ENCODE measurements at places on chromosomes 12 and 14. TPM values are rescaled to one million over a fixed set of nuclear protein-coding genes. Genes with fewer than 3 reads are reported as not detected.
A peak's percentile ranks its signal among the peaks of the same experiment; 100 is the strongest.

- H3K27me3 ChIP-seq = no peaks in the 10 kb centered on the region
- no peaks in the 10 kb centered on the region for H3K36me3 ChIP-seq
- peaks cover 11% of the 10 kb centered on the region for H3K4me1 ChIP-seq
Measured at GRCh38 chr14:65222440-65222858, 120.1 kb upstream of the MAX start.

- H3K27me3 ChIP-seq = no peaks in the 10 kb centered on the region
- H3K4me1 ChIP-seq = peaks cover 10% of the 10 kb centered on the region
- no peak for DNase-seq
- H3K4me3 ChIP-seq = no peak overlapping the region
Measured at GRCh38 chr12:100984796-100985195, 190.2 kb downstream of the ANO4 start.

- no peak overlapping the region for H3K4me3 ChIP-seq
- H3K4me1 ChIP-seq = no peaks in the 10 kb centered on the region
- no peaks in the 10 kb centered on the region for H3K27me3 ChIP-seq
- no peak for DNase-seq
- no peaks in the 10 kb centered on the region for H3K36me3 ChIP-seq
- H3K27ac ChIP-seq = no peak overlapping the region
Measured at GRCh38 chr12:119406308-119406707, 71.8 kb downstream of the CCDC60 start.

GRCh38 chr12:81998761-81999378 lies 239.7 kb upstream of the PPFIA2 start:
- no peaks in the 10 kb centered on the region for H3K4me1 ChIP-seq
- no peaks in the 10 kb centered on the region for H3K27me3 ChIP-seq
- DNase-seq = no peak

DNA sequence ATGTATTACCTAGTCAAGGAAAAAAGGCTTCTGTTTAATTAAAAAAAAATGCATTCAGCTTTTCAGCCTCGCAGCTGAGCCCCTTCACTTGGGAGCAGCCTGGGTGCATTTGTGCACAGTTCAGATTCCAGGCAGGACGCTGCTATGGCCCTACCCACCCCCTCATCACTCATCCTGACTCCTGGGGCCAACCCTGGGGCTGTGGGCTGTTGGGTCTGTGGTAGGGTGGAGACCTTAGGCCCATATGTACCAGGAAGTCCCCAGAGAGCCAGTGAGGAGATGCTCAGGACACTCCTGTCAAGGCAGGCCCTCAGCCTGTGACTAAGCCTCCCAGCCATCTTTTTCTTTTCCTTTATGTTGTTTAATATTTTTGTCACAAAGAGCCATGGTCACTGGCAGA lies 9.3 kb upstream of the CDCA4 start:
- H3K4me3 ChIP-seq = no peak overlapping the region
- DNase-seq = no peak
- peaks cover 3% of the 10 kb centered on the region for H3K27me3 ChIP-seq
- H3K36me3 ChIP-seq = no peaks in the 10 kb centered on the region
- no peaks in the 10 kb centered on the region for H3K4me1 ChIP-seq
- H3K27ac ChIP-seq = no peak overlapping the region

GRCh38 chr12:121537814-121538698 lies 42.8 kb downstream of the KDM2B start:
- H3K36me3 ChIP-seq = peaks cover 21% of the 10 kb centered on the region
- H3K4me1 ChIP-seq = peaks cover 5% of the 10 kb centered on the region
- DNase-seq = no peak
- H3K27ac ChIP-seq = no peak overlapping the region
- H3K27me3 ChIP-seq = no peaks in the 10 kb centered on the region

- DNase-seq = no peak
- H3K4me1 ChIP-seq = no peaks in the 10 kb centered on the region
- H3K4me3 ChIP-seq = no peak overlapping the region
- no peaks in the 10 kb centered on the region for H3K36me3 ChIP-seq
Measured at GRCh38 chr12:46473634-46474329, 101.2 kb upstream of the SLC38A2 start.

- peaks cover 28% of the 10 kb centered on the region for H3K36me3 ChIP-seq
- DNase-seq = peak; percentile 78
- no peak overlapping the region for H3K27ac ChIP-seq
- no peak overlapping the region for H3K4me3 ChIP-seq
- no peaks in the 10 kb centered on the region for H3K27me3 ChIP-seq
- H3K4me1 ChIP-seq = peaks cover 6% of the 10 kb centered on the region
Measured at GRCh38 chr12:49662998-49663843, 39.9 kb downstream of the PRPF40B start.

DNA sequence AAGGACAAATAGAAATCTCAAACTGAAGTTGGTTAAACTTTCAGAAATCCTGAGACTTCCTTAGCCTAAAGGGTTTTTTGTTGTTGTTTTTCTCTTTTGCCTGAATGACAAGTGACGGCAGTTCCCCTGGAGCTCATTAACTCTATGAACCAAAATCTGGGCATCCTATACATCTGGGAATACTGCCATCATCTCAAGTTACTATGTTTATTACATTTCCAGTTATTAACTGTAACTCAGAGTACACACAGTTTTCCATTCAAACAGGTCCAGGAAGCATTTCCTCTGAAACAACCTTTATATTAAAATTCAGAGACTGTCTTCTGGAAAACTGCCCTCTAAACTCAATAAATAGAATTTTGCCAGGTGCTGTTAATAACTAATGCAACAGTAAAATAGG lies 55.6 kb upstream of the CDKL1 start:
- H3K27ac ChIP-seq = no peak overlapping the region
- peaks cover 22% of the 10 kb centered on the region for H3K36me3 ChIP-seq
- no peak for DNase-seq
- no peaks in the 10 kb centered on the region for H3K4me1 ChIP-seq
- H3K4me3 ChIP-seq = no peak overlapping the region

GRCh38 chr12:88067301-88067700 lies 38.1 kb upstream of the C12orf50 start:
- no peak overlapping the region for H3K27ac ChIP-seq
- no peak for DNase-seq
- H3K36me3 ChIP-seq = no peaks in the 10 kb centered on the region
- H3K4me1 ChIP-seq = no peaks in the 10 kb centered on the region
- no peaks in the 10 kb centered on the region for H3K27me3 ChIP-seq

DNA sequence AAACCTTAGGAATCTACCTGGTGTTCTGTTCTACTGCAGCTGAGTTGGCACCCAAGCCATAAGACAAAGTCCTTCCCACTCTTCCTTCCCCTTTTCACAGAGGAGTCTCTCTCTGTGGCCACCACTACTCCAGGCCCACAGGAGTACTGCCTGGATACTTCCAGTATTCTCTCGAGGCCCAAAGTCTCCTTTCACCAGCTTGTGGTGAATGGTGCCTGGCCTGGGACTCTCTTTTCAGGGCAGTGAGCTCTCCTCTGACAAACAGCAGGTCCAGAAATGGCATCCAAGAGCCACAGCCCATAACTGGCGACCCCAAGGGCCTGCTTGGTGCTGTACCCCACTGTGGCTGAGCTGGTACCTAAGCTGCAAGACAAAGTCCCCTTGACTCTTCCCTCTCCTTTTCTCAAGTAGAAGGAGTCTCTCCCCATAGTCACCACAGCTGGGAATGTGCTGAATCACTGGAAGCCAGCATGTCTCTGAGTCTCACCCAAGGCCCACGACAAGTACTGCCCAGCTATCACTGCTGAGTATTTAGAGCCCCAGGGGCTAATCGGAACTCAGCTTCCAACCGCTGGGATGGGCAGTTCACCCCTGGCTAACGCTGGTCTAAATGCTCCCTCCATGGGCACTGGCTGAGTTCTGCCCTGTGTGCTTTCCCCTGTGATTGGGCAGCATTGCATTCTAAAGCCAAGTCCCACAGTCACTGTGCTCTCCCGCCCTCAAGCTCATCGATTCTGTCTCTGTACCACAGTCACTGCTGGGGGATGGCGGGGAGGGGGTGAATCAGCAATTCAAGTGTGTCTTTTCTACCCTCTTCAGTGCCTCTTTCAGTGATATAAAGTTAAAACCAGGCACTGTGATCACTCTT lies 6.1 kb downstream of the A2ML1 start:
- no peak overlapping the region for H3K4me3 ChIP-seq
- no peak overlapping the region for H3K27ac ChIP-seq
- peaks cover 21% of the 10 kb centered on the region for H3K36me3 ChIP-seq
- DNase-seq = peak; percentile 63
- no peaks in the 10 kb centered on the region for H3K27me3 ChIP-seq
- no peaks in the 10 kb centered on the region for H3K4me1 ChIP-seq

GRCh38 chr12:122980183-122981035 lies at the start of gene ARL6IP4:
TSS of gene ARL6IP4 (plus strand) at chr12:122980681. CDS start at chr12:122981140, 459 bp downstream.
- peak within 1 kb of the TSS; percentile 93 for H3K4me3 ChIP-seq
- H3K27me3 ChIP-seq = no peaks in the 10 kb centered on the region
- peaks cover 8% of the 10 kb centered on the region for H3K4me1 ChIP-seq
- H3K27ac ChIP-seq = no peak within 1 kb of the TSS

GRCh38 chr14:36339816-36340215 lies 19.4 kb upstream of the MBIP start:
- H3K4me1 ChIP-seq = no peaks in the 10 kb centered on the region
- DNase-seq = no peak
- no peaks in the 10 kb centered on the region for H3K36me3 ChIP-seq
- no peak overlapping the region for H3K4me3 ChIP-seq
- no peaks in the 10 kb centered on the region for H3K27me3 ChIP-seq

DNA sequence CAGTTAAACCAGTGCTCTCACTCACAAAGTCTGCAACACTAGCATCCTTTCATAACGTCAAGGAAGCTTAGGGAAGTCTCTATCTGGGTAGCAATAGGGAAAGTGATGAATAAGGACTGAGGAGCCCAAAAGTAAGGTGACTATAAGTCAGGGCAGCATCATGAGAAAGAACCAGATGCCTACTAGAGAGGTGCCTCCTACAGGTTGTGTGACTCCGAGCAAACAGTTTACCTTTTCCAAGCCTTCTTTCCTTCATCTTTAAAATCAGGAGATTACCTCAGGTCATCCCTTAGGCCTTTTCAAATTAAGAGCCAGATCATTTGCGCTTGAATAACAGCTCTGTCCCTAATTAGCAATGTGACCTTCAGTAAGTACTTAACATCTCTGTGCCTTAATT lies 40.2 kb downstream of the RTN1 start:
- no peak overlapping the region for H3K27ac ChIP-seq
- H3K4me3 ChIP-seq = no peak overlapping the region
- H3K27me3 ChIP-seq = no peaks in the 10 kb centered on the region
- no peak for DNase-seq
- H3K36me3 ChIP-seq = no peaks in the 10 kb centered on the region
- no peaks in the 10 kb centered on the region for H3K4me1 ChIP-seq

- H3K27ac ChIP-seq = no peak overlapping the region
- no peaks in the 10 kb centered on the region for H3K4me1 ChIP-seq
- no peaks in the 10 kb centered on the region for H3K27me3 ChIP-seq
- no peak overlapping the region for H3K4me3 ChIP-seq
Measured at GRCh38 chr12:105218434-105218833, 17.5 kb downstream of the APPL2 start.

DNA sequence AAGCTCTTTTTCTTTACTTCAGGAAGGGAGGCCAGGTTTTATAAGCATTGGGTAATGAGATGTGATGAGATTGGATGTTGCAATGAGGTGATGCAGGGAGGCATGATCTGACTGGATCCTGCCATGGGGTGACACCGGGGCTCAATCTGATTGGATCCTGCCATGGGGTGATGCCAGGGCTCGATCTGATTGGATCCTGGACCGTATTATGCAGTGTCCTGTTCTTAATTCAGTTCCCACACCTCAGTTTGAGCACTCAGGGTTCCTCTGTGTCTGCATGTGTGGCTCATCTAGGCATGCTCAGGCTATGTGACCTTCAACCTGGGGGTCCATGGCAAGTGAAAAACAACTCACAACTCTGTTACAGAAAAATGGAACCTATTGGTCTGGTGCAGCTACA lies 166.4 kb downstream of the SLC15A4 start:
- no peaks in the 10 kb centered on the region for H3K36me3 ChIP-seq
- H3K27ac ChIP-seq = no peak overlapping the region
- DNase-seq = no peak
- H3K4me1 ChIP-seq = no peaks in the 10 kb centered on the region
- no peaks in the 10 kb centered on the region for H3K27me3 ChIP-seq

DNA sequence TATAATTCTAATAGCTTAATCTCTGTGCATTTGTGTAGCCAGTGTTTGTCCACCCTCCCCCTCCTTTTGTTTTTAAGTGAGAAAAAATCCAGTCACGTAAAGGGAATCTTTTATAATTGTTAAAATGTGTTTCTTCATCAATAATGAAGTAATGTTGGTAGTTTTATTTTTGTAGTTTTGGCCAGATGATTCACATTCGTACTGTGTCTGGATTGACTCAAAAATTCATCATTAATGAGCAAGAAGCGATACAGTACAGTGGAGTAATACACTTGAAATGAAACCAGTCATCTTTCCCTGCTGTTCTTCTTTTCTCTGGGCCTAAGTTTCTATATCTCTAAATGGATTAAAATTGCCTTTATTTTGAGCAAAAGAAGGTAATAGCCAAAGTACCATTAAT lies 86.5 kb downstream of the SRGAP1 start:
- H3K4me1 ChIP-seq = no peaks in the 10 kb centered on the region
- no peak for DNase-seq
- H3K27me3 ChIP-seq = no peaks in the 10 kb centered on the region
- H3K27ac ChIP-seq = no peak overlapping the region

GRCh38 chr12:43347026-43347425 lies 205.0 kb downstream of the ADAMTS20 start:
- peaks cover 29% of the 10 kb centered on the region for H3K36me3 ChIP-seq
- DNase-seq = no peak
- H3K4me1 ChIP-seq = no peaks in the 10 kb centered on the region

DNA sequence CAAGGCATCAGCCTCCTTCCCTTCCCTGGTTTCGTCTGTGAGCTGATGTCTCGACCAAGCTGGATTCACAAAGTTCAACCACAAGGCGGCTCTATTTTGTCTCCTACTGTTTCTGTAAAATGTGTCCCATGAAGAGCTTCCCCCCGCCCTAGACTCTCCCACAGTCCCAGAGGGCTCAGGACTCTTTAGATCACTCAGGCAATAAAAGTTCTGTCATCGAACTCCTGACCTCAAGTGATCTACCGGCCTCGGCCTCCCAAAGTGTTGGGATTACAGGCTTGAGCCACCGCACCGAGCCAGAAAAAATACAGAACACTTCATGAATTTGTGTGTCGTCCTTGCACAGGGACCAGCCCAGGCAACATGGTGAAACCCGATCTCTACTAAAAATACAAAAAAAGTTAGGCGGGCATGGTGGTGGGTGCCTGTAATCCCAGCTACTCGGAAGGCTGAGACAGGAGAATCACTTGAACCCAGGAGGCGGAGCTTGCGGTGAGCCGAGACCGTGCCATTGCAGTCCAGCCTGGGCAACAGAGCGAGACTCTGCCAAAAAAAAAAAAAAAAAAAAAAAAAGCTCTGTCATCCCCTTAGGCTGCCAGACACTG lies 149.4 kb downstream of the BCL11B start:
- no peak overlapping the region for H3K4me3 ChIP-seq
- peak; percentile 28 for DNase-seq
- H3K36me3 ChIP-seq = no peaks in the 10 kb centered on the region
- no peaks in the 10 kb centered on the region for H3K4me1 ChIP-seq

Gene KRT76
- total RNA-seq = not detected

Gene FAM181A
- not detected for total RNA-seq

Gene FKBP11
- 43.6 TPM for total RNA-seq

Gene LHX5
- total RNA-seq = 2.1 TPM

Gene CCDC38
- not detected for total RNA-seq

Gene ANP32D
- total RNA-seq = not detected

Gene OR9K2
- total RNA-seq = not detected

Gene SSPN
- total RNA-seq = 0.72 TPM

Measured in H9 (cell line).